ENCODE measurements at places on chromosomes 1 and 21.

- DNase-seq = no peak
These were observed 59.2 kb downstream of the TBX15 start for GRCh38 chr1:118928739-118929554.

GRCh38 chr1:244150071-244150470 lies 99.0 kb downstream of the ZBTB18 start:
- no peak for DNase-seq

DNA sequence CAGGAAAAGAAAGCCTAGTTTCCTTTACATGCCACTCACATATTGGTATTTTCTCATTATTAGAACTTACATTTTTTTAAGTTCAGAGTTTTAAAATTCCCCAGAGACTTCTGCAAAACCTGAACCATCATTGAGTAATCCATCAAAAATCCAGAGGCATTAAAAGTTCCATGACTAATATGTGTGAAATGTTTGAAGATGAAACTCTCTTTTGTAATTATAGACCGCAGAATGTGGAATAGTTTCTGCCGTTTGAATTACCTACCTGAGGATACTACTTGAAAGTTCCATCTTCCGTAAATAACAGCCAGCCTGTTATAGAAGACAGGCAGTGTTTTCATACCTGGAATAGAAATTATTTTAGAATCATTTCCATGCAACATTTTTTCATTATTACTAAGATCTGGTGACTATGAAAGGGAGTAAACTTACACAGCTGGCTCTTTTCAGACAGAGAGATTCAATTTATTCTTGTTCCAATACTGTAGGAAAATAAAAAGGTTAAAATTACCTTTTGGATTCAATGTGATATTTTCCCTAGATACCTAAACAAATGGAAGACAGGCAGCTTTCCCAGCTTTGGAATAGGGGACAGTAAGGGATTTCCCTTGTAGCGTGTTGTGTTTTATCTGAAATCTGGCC lies 131.4 kb downstream of the ST6GALNAC5 start:
- DNase-seq = no peak

GRCh38 chr1:18145851-18146618 lies 38.4 kb downstream of the IGSF21 start:
- no peak for DNase-seq

DNA sequence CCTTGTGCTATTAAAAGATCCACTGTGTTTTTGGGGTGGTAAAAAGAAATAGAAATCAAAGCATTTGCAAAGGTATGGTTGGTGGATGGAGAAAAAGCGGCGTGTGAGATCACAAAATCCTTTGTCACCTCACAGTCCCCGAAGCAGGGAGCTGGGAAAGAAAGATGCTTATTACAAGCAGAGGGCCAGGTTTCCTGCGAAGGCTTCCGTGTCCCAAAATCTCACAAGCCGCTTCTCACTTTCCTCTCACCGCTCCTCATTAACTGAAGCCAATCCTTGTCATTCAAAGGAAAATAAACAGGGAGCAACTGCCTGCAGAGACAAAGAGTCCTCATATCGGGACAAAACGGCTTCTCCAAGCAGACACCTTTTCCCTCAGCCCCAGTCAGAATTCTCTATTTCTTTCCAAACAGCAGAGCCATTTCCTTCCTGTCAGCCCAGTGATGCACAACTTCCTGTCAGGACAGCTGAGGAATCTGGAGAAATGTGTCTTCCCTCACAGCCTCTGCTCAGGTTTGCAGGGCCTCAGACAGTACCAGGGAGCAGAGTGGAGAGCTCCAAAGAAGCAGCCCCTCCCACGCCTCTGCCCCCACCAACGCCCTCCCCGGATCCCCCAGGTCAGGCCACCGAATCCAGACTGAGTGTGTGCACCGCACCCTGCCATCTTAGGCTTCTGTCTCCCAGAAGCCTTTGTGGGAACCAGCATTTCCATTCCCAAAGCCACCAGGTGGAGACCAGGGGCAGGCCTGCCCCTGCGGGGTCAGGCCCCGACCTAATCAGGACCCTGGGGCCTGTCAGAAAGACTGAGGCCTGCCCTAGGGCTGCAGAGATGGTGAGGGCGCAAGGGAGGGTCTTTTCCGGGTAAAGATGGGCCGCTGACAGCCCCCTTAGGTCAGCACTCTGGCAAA lies 29.6 kb downstream of the KCNN3 start:
- no peak for DNase-seq

DNA sequence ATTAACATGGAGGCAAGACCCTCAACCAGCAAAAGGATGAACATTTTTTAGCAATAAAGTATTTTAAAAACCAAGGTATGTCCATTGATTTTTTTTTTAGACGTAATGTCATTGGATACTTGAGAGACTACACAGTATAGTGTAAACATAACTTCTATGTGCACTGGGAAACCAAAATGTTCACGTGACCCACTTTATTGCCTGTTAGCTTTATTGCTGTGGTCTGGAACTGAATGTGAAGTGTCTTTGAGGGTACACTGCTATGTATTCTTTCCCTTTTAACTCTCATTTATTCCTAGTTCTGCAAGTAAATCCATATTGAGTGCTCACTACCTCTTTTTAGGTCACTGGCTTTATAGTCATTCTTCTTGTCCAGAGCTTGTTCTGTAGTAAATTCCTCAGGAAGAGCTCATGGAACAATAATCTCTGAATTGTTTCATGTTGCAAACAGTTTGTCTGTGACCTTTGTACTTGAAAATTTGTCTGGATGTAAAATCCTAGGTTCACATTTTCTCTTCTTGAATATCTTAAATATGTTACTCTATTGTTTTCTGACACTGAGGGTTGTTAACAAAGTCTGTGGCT lies 20.6 kb downstream of the ABCD3 start:
- no peak for DNase-seq

- no peak for DNase-seq
These were observed 119.8 kb downstream of the OSBPL9 start for GRCh38 chr1:51736702-51737101.

GRCh38 chr1:68329096-68329835 lies 96.9 kb upstream of the WLS start:
- DNase-seq = no peak
